CD4-positive, alpha-beta T cell (primary cell): ENCODE measurements at places on chromosomes 2 and 18. TPM values are rescaled to one million over a fixed set of nuclear protein-coding genes. Genes with fewer than 3 reads are reported as not detected.

Gene GPR35
- total RNA-seq: 7.2 TPM

Gene NDC80
- total RNA-seq: 7.5 TPM

DNA sequence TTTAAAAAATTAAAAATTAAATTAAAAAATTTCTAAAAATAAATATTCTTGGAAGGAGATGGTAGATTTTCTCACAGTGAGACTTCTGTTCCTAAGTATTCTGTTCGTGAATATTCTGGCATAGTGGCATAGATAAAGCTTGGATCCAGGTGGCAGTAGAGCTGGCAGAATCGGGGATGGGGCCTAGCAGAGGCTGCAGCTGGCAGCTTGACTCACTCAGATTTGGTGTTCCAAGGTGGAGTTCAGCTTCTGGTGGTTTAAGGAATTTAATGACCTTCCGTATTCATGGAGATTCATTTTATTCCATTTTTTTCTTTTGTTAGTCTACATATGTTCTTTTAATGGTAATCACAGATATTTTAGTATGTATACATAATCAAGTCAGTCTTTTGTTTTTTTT lies 19.9 kb downstream of the ARMC9 start:
- no peaks in the 10 kb centered on the region for H3K4me1 ChIP-seq
- H3K27me3 ChIP-seq: no peaks in the 10 kb centered on the region

DNA sequence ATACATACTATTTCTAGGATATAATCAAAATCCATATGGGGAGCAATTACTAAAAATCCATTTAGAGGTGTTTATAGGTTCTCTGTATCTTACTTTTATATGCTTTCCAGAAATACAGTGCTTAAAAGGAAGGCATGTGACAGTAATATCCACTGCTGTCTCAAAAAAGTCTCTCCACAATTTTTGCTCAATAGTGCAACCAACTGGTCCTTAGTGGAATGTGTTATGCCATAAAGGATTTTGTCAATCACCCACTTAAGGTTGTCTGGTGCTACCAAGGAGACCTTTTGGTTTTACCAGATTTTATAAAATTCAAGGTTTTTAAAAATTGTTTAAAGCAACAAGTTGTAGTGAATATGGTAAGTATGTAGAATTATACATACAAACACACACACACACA lies 328.5 kb upstream of the DSEL start:
- no peak for DNase-seq
- no peak overlapping the region for H3K27ac ChIP-seq
- H3K4me1 ChIP-seq: no peaks in the 10 kb centered on the region

DNA sequence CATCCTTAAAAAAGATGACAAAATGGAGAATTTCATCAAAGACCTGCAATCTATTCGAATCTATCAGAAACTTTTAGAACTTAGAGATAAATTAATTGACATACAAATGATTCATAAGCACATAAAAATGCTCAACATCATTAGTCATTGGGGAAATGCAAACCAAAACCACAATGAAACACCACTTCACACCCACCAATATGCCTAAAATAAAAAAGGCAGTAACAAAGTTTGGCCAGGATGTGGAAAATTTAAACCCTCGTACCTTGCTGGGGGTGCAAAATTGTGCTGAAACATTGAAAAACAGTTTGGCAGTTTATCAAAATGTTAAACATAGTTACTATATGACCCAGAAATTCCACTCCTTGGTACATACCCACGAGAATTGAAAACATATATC lies 11.5 kb upstream of the EIF2AK3 start:
- DNase-seq: no peak
- H3K27ac ChIP-seq: no peak overlapping the region
- H3K36me3 ChIP-seq: no peaks in the 10 kb centered on the region

- no peaks in the 10 kb centered on the region for H3K4me1 ChIP-seq
- no peaks in the 10 kb centered on the region for H3K27me3 ChIP-seq
- DNase-seq: no peak
Measured at GRCh38 chr2:168515502-168515901, 59.4 kb downstream of the CERS6 start.

GRCh38 chr2:96523659-96524481 lies 12.7 kb upstream of the ARID5A start:
- no peaks in the 10 kb centered on the region for H3K27me3 ChIP-seq
- H3K4me3 ChIP-seq: no peak overlapping the region
- DNase-seq: no peak
